Left ventricle myocardium inferior (tissue), 1 donor: ENCODE measurements at places on chromosomes 7 and 10. TPM values are rescaled to one million over a fixed set of nuclear protein-coding genes. Genes with fewer than 3 reads are reported as not detected.

DNA sequence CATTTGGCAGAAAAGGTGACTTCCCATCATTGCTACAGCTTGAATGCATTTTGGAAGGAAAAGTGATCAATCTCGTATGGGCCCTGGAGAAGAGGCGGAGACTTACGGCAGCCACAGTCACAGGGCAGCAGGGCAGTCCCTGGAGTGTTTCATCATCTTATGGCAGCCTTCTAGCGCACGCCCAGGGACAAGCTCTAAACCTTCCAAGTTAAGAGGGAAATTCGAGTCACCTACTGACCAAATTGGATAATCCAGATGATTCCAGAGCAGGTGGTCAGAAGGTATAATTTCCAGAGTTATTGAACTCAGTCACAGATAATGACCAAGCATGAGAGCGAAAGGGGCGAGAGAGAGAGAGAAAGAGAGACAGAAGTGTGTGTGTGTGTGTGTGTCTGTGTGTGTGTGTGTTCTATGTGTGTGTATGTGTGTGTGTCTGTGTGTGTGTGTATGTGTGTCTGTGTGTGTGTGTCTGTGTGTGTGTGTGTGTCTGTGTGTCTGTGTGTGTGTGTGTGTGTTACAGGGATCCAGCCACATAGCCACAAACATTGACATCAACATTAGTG is 123.7 kb upstream of the ADAM12 start:
- peaks cover 38% of the 10 kb centered on the region for H3K27me3 ChIP-seq
- no peaks in the 10 kb centered on the region for H3K36me3 ChIP-seq
- H3K27ac ChIP-seq: no peak overlapping the region
- H3K4me3 ChIP-seq: no peak overlapping the region

DNA sequence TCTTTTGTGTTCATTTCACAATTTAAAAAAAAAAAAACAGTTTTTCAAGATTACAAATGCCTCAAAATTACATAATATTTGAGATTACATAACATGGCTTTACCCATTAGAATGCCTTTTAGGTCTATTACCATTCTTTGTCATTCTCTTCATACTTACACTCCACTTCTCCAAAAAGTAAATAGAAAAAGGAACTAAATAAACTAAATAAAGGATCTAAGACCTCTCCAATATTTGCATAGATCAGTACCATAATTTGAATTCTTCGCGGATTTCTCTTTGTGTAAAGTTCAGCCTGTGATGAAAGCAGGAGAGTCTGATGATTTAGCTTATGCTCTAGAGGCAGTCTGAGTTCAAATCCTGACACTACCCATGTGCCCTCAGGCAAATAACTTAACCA is 56.4 kb upstream of the C1GALT1 start:
- H3K27me3 ChIP-seq: peaks cover 4% of the 10 kb centered on the region
- no peaks in the 10 kb centered on the region for H3K36me3 ChIP-seq
- no peak overlapping the region for H3K27ac ChIP-seq
- no peak overlapping the region for H3K4me3 ChIP-seq
- no peak for DNase-seq

GRCh38 chr10:18542832-18543231 is 108.6 kb downstream of the NSUN6 start:
- no peaks in the 10 kb centered on the region for H3K27me3 ChIP-seq
- no peak overlapping the region for H3K4me3 ChIP-seq
- peak overlapping the region; percentile 37 for H3K27ac ChIP-seq
- H3K4me1 ChIP-seq: peaks cover 16% of the 10 kb centered on the region
- H3K36me3 ChIP-seq: peaks cover 50% of the 10 kb centered on the region
- no peak for DNase-seq

DNA sequence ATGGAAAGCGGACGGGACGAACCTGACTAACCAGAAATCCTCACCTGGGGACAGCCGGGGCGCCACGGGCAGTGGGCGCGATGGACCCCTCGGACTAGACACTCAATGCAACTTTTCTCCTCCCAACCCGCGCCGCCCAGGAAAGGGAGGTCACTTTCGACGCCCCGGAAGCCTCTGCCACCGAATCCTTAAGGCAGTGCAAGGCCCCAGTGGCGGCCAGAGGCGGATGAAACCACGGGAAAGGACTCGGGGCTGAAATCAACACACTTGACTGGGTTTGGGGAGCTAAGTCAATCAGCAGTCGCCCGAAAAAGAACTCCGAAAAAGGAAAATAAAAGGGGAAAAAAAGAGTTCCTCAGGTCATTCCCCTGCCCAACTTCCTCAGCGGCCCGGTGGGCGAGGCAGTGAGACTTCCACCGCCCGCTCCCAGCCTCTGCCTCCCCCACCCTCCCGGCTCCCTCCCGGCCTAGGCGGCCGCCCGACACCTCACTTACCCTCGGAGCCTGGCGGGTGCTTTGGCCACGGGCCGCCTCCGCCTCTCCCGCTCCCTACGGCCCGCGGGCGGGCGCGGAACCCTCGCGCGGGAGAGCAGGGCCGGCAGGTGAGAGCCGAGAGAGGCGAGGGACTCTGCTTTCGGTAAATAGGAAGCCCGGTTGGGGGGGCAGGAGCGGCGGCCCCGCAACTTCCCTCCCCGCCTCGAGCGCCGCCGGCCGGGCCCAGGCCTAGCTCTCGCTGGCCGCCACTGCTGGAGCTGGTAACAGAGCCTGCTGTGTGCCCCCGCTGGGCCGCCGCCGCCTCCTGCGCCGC is 518 bp downstream of the WAPL start:
- H3K4me3 ChIP-seq: peak overlapping the region; percentile 98
- H3K27ac ChIP-seq: peak overlapping the region; percentile 97
- peak; percentile 53 for DNase-seq
- H3K36me3 ChIP-seq: peaks cover 14% of the 10 kb centered on the region
- peaks cover 88% of the 10 kb centered on the region for H3K4me1 ChIP-seq

- no peak overlapping the region for H3K4me3 ChIP-seq
- peaks cover 85% of the 10 kb centered on the region for H3K4me1 ChIP-seq
- H3K27ac ChIP-seq: peak overlapping the region; percentile 64
- DNase-seq: no peak
These were observed 10.2 kb downstream of the CCDC6 start for GRCh38 chr10:59896191-59896590.

GRCh38 chr7:31562002-31562401 is 48.1 kb downstream of the ITPRID1 start:
- no peak overlapping the region for H3K27ac ChIP-seq
- H3K27me3 ChIP-seq: peaks cover 35% of the 10 kb centered on the region
- H3K4me1 ChIP-seq: no peaks in the 10 kb centered on the region
- no peak overlapping the region for H3K4me3 ChIP-seq
- DNase-seq: no peak
- H3K36me3 ChIP-seq: no peaks in the 10 kb centered on the region

DNA sequence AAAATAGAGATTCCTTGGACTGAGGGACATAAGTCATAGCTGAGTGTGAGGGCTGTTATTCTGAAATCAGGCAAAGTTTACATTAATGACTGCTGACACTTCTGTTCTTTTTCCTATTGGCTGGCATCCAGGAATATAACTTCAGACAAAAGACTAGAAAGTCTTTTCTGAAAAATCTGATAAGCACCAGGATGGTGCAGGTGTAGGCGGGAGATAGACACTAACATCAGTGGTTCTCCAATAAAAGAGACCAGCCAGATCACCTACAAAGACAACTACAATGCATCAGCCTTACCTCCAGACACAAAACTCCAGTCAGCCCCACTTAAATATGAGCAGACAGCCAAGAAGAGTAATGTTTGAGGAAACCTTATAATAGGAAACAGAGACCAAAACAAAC is 168.3 kb upstream of the LRGUK start:
- DNase-seq: no peak
- H3K36me3 ChIP-seq: peaks cover 6% of the 10 kb centered on the region
- no peaks in the 10 kb centered on the region for H3K4me1 ChIP-seq
- H3K4me3 ChIP-seq: no peak overlapping the region

The ACTR3C gene
- 5.1 TPM for total RNA-seq

The CDH23 gene
- 4.5 TPM for total RNA-seq

The HOXA6 gene
- total RNA-seq: not detected

The HOXA3 gene
- not detected for total RNA-seq

The EPDR1 gene
- total RNA-seq: 74.4 TPM

The IGF2BP3 gene
- 0.38 TPM for total RNA-seq

The LRRTM3 gene
- not detected for total RNA-seq

The LMTK2 gene
- 26.9 TPM for total RNA-seq

The HERC4 gene
- 31.9 TPM for total RNA-seq

The NUTM2A gene
- total RNA-seq: 2.2 TPM

The CPED1 gene
- total RNA-seq: 33.8 TPM
